ENCODE measurements at places on chromosomes 13 and 19.

DNA sequence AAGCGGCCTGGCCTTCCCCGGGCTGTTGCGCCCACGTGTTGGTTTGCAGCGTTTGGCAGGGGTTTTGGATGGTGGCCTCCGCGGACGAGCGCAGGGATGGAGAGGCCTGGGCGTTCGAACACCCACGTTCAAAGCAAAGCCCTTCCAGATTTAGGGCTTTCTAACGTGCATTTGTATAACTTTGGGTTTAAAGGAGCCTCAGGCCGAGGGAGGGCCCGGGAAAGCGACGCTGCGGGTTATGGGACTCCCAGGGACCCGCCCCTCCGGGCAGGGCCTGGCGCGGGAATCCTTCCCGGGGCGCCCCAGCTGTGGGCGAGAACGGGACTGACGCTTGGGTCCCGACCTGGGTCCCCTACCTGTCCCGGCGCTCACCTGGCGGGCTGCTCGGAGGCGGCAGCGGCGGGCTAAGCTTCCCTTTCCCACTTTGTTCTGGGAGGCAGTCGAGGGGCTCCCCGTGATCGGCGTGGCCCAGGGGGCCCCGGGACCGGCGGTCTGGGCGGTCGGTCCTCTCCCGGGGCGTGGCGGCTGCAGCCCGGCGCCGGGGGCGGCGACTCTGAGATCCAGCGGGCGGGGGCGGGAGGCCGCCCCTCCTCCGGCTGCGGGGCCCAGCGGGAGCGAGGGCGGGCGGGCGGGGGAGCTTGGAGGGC is at the start of gene FBXO17:
FBXO17 (minus strand) TSS at position 529 of the 647 bp plus-strand sequence. CDS start 25,423 bp downstream, outside the sequence.
- DNase-seq, result peak; percentile 42

DNA sequence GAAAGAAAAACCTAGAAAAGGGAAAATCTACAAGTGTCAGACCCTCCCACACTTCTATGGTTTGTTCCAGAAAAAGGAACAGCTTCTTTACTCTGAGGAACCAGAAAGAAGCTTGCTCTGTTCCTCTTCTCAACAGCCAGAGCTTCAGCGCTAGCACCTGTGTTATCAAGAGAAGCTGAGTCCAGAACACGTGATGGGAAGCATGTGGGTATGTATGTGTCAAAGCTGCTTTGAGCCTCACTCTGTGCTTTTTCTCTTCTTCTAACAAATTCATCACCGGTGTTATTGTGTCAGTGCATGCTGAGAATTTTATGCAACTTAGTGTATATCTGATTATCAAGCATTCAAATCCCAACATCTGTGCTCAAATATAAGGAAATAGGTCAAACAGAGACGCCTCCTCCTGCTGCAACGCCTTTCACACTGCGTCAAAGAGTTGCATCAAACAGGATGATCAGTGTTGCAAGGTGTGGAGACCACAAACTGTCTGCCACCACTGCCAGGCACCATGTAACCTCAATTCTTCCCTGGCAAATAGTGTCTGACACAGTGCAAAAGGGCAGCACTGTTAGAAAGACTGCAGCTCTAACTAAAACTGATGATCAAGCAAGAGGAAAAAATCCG is 83.9 kb downstream of the LRRC63 start:
- DNase-seq, result no peak

DNA sequence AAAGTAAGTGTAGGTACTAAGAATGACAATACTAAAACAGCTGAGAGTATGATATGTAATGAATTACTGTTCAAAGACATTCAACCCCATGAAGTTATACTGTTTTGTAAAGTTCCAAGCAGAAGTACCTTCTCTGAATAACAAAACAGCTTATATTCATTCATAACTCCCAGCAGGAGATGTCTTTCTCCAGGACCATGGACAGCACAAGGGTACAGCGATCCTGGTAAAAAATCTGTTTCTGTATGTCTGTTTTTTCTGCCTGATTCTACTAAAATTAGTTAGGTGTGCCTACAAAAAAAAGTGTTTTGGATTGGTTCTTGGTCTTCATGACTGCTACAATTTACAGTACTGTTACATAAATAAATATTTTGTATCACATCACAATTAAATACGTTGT is 172.5 kb upstream of the SLITRK5 start:
- DNase-seq, result no peak

DNA sequence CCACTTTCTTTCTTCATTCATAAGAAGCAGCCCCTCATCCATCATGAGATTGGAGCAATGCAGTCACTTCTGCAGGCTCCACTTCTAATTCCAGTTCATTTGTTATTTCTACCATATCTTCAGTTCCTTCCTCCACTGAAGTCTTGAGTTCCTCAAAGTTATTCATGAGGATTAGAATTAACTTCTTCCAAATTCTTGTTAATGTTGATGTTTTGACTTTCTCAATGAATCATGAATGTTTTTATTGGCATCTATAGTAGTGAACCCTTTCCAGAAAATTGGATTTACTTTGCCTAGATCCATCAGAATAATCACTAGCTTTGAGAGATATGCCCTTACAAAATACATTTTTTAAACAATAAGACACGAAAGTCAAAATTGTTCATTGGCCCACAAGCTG is 2567.7 kb upstream of the PCDH20 start:
- DNase-seq, result no peak

- no peak for DNase-seq
Observed at GRCh38 chr13:33616130-33616529, 201.8 kb upstream of the RFC3 start.

GRCh38 chr19:46901701-46902401 is 41.1 kb downstream of the ARHGAP35 start:
- peak; percentile 51 for DNase-seq

DNA sequence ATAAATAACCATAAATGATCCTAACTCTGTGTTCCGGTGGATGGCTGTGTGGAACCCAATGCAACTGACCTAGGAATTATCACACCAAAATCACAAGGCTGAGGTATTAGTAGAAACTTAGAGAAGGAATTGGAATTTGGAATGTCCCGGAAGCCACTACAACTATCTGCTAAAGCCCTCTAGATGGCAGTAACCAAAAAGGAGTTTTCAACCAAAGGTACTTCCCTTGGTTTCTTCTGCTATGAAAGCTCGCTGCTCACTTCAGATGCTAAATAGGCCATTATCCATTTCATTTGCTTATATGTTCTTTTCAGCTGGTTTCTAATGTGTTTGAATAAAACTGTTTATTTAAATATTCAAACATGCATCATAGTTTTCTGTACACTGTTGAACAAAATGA is 1589.1 kb upstream of the SPRY2 start:
- peak; percentile 62 for DNase-seq

GRCh38 chr13:108609353-108609752 is 20.1 kb upstream of the MYO16 start:
- peak; percentile 40 for DNase-seq

DNA sequence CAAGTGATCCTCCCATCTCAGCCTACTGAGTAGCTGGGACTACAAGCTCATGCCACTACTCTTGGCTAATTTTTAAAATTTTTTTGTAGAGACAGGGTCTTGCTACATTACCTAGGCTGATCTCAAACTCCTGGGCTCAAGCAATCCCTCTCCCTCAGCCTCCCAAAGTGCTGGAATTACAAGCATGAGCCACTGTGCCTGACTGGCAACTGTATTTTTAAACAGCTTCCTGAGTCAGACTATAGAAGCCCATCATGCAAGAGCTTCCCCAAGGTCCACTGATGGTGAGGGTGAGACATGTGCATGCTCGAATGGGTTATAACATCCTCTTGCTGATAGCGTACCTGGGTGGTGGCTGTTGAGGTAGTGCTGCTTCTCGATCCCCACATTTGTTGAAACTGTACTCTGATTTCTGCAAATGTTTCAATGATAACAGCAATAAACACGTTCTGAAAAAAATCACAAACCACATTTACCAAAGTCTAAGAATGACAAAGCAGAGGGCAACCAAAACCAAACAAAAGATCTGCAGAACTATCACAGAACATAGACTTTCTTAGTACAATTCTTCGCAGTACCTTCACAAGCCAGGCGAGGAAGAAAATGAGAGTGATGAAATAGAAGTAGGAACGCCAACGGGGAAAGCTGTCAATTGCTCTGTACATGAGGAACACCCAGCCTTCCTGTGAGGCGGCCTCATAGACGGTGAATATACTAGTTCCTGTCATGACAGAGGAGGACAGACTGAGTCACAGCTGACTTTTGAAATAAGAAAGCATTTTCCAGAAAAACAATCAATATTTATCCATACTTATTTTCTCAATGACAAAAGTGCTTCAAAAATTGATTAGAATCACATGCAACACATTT is 124.4 kb downstream of the NALCN start:
- no peak for DNase-seq

DNA sequence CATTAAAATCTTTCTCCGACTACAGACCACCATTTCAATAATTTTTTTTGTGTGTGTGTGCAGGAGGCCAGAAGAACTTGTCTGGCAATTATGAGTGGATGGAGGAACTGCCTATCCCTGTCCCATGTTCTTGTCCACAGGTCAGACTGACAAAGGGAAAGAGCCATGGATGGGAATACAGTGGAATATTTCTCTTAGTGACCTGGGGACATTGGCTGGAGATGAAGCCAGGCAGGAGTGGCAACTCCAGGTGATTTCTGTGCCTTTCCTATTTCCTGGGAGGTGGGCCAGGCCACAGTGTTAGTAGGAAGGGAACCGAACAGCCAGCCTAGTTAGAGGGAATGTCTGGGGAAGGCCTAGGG is 3.7 kb downstream of the PSG9 start:
- no peak for DNase-seq

- no peak for DNase-seq
Observed at GRCh38 chr19:39085392-39085791, 1.2 kb downstream of the ACP7 start.

DNA sequence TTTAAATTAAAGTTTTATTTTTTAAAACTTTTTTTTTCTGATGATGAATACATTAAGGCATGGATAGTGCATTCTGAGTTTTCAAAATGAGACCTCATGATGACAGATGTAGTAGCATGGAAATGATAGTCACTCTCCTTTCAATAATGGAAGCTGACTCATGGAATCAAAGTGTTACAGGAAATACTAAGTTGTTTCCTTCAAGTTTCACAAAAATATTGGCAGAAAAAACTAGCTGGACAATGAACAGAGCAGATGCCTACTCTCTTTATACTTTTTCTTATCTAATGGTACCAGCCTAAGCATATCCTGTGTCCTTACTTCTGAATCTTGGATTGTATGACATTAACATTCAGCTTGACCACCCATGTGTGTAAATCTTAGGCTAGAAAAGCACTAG is 1337.3 kb downstream of the PCDH9 start:
- DNase-seq, result no peak

- peak; percentile 86 for DNase-seq
Observed at GRCh38 chr19:290372-291005, 714 bp downstream of the PLPP2 start.

GRCh38 chr19:49677231-49677900 is at the start of gene PRMT1:
Gene PRMT1 (plus strand): TSS chr19:49677271. CDS start chr19:49677281, 10 bp downstream.
- DNase-seq, result peak; percentile 90

GRCh38 chr19:19613506-19613905 is 5.0 kb downstream of the PBX4 start:
- DNase-seq, result no peak

DNA sequence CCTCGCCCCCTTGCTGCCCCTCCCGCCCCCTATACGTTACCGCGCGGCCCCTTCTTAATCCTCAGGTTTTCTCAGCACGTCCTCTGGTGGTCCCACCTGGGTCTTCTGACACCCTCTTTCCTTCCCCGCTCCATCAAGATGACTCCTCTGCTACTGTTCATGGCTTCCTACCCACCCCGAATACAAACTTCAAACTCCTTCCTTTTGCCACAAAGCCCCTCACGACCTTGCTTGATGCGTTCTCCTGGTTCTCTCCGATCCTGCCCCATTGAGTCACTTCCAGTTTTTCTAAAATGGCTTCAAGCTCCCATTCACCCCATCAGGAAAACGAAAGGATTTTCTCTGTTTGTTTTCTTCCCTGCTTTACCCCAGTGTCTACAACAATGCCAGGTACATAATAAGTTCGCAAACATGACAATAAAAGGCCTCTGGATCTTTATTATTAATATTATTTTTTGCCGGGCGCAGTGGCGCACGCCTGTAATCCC is 734 bp upstream of the SERTAD3 start:
- DNase-seq, result no peak

- DNase-seq, result peak; percentile 75
Observed at GRCh38 chr19:47479701-47480503, 4.1 kb downstream of the KPTN start.

DNA sequence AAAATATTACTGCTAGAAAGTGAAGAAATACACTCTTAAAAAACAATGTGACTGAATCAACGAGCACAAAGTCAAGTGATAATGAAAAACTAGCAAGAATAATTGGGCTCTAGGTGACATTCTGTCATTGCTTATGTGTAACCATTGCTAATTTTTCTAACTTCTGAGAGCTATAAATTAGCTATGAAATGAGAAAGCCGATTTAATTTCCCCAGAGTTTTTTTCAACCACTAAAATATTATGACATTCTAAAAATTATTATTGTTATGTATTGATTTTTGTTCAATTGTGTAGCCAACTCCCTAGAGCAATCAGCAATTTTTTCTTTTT is 458.6 kb upstream of the ATXN8OS start:
- DNase-seq, result no peak

DNA sequence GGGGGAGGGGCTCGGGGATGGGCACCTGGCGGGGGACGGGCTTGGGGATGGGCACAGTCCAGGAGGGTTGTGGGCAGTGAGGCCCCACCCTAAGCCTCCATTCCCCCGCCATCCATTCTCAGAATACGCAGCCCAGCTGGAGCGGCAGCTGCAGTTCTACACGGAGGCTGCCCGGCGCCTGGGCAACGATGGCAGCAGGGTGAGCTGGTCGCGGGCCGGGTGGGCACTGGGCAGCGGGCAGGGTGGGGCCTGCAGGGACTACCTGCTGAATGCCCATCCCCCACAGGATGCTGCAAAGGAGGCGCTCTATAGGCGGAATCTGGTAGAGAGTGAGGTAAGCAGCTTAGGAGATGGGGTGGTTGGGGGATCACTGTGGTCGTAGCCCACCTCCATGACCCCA is 8.3 kb downstream of the PODNL1 start:
- no peak for DNase-seq

DNA sequence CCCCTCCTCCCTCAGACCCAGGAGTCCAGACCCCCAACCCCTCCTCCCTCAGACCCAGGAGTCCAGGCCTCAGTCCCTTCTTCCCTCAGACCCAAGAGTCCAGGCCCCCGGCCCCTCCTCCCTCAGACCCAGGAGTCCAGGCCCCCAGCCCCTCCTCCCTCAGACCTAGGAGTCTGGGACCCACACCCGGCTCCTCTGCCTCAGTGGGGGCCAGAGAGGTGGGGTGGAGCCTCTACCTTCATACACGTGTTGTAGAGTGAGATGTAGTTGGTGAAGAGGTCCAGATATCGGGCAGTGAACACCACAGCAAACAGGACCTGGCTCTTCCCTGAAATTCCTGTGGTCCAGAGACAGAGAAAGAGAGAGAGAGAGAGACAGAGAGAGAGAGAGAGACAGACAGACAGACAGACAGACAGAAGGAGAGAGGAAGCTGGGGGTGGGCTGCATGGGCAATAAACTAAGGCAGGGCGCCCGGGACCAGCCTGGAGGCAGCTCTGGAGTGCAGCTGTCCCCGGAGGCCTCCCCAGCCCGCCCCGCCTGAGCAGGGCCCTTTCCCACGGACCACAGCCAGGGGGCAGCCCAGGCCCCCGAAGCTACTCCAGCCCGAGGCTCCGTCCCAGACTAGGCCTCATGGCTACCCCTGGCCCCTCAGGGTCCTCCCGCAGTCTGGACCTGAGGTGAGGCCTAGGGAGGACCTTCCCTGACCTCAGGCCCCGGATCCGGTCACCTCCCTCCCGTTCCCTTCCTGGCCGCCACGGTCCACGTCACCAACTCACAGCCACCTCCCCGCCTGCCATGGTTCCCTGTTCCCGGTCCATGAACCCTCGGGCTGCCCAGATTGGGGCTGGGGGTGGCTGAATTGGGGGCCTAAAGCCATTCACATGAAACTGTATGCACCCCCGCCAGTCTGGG is 907 bp downstream of the KDELR1 start:
- peak; percentile 74 for DNase-seq

Measured in NCI-H69 (cell line).